Activated CD8-positive, alpha-beta memory T cell treated with anti-CD3 and anti-CD28 coated beads for 24 hours (primary cell): ENCODE measurements at places on chromosomes 12 and 14.

GRCh38 chr14:64501411-64502171 is 2.0 kb downstream of the ZBTB25 start:
- DNase-seq = no peak

DNA sequence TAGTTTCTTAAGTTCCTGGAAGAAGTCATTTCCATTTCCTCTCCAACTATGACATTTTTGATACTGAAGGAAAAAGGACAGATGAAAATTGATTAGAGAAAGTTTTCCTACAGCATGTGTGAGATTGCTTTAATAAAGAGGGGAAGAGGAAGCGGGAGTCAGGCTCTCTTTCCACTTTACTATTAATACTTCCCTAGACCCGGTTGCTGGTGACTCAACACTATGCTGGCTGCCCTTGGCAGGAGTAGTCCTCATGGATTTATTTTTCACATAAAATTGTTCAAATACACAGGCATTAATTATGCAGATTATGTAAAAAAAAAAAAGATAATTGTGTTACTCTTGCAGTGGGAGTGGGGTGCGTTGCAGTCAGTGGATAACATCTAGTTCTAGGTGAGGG is 293.4 kb downstream of the EGLN3 start:
- DNase-seq = no peak

- DNase-seq = no peak
Observed at GRCh38 chr12:27824126-27824842, 44.2 kb upstream of the MANSC4 start.

GRCh38 chr12:58541300-58541690 is 379.0 kb downstream of the LRIG3 start:
- DNase-seq = no peak

DNA sequence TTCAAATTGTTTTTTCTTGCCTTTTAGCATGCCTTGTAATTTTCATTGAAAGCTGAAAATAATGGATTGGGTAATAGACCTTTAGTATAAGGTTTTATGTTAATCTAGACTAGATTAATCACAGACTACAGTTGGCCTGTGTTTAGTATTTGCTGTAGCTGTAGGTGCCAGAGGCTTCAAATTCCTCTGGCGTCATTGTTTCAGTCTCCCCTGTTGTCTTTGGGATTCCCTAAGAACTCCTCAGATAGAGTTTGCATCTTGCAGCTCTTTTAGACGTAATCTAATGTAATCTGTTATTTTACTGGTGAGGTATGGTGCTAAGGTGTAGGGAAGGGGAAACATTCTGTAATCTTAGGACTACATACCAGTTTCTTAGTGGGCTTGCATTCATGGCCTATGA is 113.0 kb downstream of the RGS6 start:
- no peak for DNase-seq

DNA sequence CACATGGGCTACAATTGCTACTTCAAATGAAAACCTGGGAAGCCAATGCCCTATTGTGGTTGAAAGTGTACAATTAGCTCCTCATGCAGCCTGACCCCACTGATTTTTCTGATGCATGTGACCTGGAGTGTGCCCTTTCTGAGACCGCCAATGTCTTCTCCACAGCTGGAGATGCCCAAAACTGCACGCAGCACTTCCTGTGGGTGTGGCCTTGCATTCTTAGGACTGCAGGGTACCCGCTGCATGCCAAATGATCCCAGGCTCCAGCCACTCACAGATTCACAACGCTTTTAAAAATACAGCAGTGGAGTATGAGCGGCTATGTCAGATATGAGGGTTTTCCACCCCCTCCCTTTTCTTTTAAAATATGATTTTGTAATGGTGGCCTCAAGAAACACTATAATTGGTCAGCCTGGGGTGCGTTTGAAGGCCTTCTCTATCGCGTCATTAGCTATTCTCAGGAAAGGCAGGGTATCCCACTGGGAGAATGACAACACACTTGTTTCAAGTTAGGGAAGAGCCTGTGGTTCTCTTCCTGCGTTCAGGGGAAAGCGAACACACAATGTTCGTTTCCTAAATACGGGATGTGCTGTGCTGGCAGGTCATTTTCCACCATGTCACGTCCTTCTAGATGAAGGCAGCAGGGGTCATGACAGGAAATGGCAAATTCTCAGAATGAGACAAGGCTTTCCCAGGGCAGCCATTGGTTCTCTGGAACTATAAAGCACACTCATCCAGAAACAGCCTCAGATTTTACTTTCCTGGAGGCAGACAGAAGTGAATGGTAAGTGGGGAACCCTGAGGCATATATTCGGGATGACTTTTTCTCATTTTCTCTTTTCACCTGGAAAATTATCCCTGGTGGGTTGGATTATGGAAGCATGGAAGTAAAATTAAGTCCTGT is at the start of gene APOLD1:
APOLD1 (plus strand) TSS at position 749 of the 904 bp plus-strand sequence; CDS start at position 782, 33 bp downstream.
- DNase-seq = peak; percentile 47

DNA sequence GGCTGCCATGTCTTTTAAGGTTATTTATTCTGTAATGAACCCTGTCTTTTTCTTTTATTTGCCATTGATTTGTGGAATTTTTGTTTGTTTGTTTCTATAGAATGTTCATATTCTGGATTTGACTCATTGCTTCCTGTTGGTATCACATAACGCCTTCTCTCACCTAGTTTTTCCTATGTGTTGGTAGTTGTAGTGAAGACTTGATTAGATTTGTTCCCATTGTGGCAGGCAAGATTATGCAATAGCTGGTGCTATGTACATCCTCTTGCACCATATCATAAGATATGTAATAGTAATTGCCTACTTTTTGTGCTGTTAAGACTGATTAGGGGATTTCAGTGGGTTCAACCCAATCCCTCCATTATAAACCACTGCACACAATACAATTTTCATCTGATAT is 3.9 kb upstream of the KRT6B start:
- no peak for DNase-seq

GRCh38 chr12:122244565-122245371 is 18.9 kb upstream of the DIABLO start:
- no peak for DNase-seq

DNA sequence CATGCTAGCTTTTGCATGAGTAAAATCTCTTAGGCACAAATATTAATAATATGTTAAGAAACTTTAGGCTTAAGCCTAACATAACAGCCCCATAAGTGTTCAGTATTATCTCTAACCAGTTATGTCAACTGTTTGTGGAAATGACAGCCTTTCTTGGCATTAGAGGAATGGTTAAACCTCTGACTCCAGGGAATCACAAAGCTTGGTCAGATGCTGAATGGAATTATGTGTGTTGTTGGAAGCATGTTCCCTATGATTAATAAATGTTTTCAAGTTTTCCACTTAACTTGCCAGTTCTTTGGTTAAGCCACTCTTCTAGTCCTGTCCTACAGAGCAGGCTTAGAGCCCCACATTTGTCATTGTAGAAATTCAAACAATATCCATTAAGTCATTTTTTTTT is 17.0 kb downstream of the PSEN1 start:
- no peak for DNase-seq

GRCh38 chr14:99744199-99744872 is 48.9 kb upstream of the EML1 start:
- no peak for DNase-seq

DNA sequence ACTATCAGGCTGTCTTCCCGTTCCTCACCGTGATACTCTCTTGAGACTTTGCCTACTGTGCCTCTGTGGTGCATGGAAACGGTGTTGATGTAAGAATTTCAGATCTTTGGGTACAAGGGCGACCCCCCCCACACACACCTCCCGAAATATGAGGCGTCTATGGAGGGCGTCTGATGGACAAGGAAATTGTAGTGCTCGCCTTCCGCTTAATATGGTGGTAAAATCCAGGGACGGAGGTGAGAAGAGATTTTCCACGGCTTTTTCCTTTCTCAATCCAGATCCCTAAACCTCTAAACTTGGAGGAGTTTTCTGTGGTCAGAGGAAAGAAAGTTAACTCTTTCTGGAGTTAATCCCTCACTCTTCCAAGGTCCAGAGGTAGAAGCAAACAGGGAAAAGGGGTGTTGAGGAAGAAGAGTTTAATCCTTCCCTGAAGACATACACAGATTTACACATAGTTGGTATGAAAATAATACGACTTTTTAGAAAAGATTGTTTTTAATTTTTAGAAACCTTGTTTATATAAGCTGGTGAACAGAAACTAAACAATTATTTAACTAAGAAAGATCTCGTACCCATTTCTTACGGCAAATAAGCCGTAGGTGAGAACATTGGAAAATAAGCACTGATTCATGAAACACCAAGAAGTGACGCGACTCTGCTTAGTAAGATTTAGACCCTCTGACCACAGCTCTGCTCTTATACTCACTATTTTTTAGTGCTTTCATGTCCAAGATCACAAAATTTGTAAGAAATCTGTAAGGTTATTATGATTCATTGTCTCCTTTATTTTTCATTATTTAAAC is 23.1 kb upstream of the RNASE12 start:
- no peak for DNase-seq

DNA sequence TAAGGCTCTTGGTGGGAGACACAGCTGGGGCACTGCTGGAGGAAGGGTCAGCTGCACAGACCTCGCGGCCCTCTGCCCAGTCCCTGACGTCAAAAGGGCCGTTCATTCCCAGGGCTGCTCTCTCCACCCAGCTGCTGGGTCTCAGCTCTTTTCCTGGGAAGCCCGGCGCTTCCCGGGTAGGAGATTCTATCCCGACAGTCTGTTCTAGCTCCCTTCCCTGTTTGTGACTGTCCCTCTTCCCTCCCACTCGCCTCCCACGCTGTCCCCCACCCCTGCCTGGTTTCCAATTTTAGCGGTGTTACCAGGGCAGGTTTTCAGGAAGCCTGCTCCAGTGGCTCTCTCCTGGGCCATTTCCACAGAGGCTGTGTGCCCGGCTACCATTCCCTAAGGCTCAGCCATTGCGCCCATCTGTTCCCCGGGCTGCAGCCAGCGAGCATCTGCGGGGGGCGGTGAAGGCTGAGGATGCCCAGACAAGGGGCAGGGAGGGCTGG is 186.6 kb downstream of the CACNA1C start:
- DNase-seq = no peak

GRCh38 chr12:19074700-19075099 is 54.8 kb upstream of the PLEKHA5 start:
- no peak for DNase-seq

DNA sequence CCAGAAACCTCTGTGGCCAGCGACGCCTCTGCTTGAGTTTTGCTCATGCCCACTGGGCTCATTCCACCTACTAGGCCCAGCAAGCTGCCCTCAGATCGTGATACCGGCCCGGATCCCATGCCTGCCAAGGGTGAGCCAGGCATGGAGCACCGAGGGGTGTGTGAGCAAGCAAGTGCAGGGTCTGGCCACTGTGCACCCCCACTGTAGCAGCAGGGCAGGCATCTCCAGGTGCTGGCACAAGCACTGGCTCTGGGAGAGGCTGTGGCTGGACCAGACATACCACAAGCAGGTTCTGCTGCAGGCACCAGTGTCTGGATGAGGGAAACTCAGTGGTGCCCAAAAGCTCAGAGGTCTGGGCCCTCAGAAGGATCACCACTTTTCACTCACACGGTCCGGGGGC is 20.6 kb downstream of the FAM186A start:
- no peak for DNase-seq

DNA sequence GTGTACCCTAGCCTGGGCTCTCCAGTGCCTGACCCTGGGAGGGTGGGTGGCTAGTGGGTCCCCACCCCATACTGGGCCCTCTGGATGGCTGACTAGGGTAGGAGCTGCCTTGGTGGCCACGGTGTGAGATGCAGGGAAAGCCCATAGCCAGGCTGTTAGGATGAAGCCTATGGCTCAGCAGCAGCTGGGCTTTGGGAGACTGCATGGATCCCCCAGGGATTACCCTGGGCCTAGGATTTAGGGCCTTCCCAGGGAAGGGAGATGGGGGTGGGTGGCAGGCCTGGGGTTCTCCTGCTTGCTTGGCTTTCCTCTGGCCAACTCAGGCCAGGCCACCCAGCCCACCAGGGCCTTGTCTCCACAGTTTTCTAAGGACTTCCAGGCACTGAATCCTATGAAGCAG is 6.3 kb downstream of the GSTZ1 start:
- DNase-seq = no peak

GRCh38 chr14:103122947-103123633 is at the start of gene TNFAIP2:
Gene TNFAIP2, plus strand, starts transcription at chr14:103123461. Its CDS starts 2,997 bp downstream, at chr14:103126458.
- no peak for DNase-seq

DNA sequence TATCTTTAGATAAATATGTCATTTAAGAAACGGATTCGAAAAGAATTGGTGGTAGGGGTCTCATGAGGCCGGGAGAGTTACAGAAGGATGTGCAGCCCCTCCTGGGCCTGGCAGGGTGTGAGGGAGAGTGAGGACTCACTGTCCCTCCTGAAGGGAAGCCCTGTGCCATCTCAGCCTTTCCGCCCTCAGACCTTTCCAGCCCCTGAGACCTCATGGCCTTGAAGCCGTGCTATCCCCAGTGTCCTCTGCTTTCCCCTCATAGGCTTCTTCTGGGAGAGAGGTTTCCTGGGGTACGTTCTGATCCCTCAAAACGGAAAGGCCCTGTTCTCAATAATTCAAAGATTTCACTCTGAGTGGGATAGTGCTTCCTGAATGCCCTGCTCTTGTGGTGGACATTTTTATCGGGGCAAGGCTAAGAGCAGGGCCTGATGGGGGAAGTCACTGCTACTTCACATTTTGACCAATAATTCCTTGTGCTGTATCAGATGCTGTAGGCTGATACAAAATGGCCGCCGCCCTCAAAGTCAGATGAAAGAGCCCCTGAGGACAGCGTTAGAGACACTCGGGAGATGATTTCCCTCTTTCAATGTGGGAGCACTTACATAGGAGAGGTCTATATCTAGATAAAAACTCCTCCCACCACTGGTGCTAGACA is 1.3 kb downstream of the CD4 start:
- no peak for DNase-seq

- DNase-seq = no peak
Observed at GRCh38 chr14:92259613-92260357, 63.2 kb upstream of the SLC24A4 start.

DNA sequence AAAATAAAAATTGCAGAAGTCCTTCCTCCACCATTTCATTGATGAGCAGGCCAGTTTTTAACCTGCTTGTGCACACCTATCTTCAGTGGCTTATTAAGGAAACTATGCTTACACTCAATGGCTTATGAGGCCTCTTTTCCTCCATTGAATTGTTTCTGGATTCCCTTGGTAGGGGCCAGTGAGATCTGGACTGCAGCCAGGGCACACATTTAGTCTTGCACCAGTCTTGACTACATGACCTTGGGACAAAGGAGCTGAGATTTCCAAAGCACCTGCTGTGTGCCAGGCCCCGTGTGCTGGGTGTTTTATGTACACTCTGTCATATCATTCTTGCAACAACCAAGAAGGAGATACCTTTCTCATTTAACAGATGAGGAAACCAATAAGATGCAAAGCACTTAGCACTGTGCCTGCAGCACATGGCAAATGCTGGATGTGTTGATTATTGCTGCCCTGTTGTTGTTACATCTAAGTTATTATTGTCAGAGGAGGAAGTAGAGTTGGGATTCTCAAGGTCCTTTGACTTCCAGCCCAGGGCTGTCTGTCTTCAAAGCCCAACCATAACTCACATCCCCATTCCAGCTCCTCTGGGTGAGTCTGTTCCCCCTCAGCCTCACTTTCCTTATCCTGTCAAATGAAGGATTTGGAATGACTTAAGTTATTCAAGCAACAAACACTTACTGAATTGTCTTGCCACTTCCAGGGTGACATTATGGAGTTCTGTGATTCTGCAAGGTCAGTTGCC is 31.6 kb upstream of the RIN3 start:
- peak; percentile 35 for DNase-seq
